ENCODE measurements at places on chromosomes 3 and 15.

- no peak for DNase-seq
These were observed 71.0 kb downstream of the THBS1 start for GRCh38 chr15:39651881-39652280.

DNA sequence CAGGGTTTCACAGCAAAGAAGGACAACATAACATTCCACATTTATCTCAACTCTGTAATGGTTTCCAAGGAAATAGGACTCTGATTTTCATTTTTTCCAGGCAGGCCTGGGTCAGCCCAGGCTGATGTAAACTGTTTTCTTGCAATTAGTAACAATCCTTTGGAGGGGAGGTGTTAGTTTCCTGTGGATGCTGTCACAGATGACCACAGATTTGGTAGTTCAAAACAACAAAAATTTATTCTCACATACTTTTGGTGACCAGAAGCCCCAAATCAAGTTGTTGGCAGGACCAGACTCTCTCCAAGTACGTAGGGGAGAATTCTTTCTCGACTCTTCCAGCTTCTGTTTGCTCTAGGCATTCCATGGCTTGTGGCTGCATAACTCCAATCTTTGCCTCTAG is 88.0 kb downstream of the EDEM1 start:
- DNase-seq: no peak

DNA sequence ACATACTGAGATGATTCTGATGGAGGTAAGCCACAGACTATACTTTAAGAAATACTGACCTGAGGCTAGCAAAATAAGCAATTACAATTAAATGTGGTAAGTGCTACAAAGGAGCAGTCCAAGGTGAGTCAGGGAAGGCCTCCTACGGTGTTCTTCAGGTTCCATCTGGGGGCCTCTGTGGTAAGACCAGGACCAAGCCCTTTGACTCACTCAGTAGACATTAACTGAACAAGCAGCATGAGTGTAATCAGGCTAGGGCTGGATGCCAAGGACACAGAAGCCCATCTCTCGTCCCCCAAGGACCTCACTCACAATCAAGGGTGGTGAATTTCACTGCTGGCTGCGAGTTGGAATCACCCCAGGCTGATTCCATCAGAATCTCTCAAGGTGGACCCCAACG is 37.3 kb downstream of the DZIP1L start:
- no peak for DNase-seq

GRCh38 chr3:67558426-67558825 is 96.0 kb downstream of the SUCLG2 start:
- DNase-seq: no peak

Data from stimulated activated CD8-positive, alpha-beta memory T cell treated with anti-CD3 and anti-CD28 coated beads, Interleukin-4, amount 100 ng/mL, for 4 hours (primary cell).